ENCODE measurements at places on chromosomes 7 and 10.

DNA sequence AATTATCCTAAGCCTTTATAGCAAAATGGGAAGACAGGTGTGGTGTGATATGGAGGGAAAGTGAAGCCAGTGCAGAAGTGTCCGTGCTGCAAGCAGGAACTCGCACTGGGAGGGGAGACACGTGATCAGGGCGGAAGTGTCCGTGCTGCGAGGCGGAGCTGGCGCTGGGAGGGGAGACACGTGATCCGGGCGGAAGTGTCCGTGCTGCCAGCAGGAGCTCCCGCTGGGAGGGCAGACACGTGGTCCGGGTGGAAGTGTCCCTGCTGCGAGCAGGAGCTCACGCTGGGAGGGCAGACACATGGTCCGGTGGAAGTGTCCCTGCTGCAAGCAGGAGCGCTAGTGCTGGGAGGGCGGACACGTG is 40.5 kb upstream of the PRKAR1B start:
- peak; percentile 73 for DNase-seq

DNA sequence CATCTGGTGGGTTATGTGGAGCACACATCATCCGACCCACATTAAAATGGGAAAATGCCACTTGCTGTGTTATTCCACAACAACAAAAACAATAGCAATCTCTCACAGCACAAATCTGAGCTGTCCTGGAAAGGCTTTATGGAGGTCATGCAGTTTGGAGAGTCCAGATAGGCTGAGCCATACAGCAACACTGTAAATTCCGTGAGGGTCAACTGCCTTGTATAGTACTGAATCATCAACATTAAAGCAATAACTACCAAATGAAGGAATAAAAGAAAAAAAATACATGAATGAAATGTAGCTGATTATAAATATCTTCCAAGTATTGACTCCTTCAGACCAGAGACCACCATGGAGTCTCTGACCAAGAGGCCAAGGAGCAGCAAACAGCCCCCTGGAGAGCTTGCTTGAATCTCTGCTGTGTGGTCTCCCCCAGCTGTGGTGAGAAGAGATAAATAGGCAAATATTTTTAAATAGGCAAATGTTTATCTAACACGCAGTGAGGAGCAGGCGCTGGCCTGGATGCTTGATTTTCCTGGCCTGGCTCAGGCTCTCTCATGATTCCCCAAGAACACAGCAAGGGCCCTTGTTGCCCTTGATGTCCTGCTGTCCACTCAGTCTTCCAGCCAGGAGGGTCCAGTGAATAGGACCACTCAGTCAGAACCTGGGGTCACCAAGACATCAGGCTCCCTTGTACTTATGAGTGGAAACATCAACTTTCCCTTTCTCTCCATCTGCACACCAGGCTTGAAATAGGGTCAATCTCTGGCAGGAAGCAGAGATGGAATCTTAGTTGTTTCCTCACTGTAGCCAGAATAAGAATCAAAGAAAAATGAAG is 1021.3 kb downstream of the XPNPEP1 start:
- peak; percentile 50 for DNase-seq

GRCh38 chr7:152120776-152121175 is 95.3 kb downstream of the GALNT11 start:
- DNase-seq, result no peak

DNA sequence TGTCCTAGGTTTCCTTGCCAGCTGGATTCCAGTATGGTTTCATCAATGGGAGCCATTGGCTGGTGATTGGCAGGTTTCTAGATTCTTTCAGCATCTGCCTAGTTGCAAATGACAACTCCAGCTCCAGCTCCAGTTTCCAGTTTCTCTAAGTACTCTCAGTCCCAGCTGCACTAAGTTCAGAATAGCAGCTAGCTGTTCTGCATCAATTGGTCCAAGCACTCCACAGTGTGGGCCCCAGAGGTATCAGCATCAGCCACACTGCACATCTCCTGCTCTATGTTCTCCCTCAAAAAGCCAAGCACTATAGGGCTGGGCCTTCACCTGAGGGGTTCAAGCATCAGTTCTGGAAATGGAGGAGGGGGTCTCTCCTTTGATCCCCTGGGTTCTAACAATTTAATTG is 143.4 kb downstream of the VPS50 start:
- no peak for DNase-seq

DNA sequence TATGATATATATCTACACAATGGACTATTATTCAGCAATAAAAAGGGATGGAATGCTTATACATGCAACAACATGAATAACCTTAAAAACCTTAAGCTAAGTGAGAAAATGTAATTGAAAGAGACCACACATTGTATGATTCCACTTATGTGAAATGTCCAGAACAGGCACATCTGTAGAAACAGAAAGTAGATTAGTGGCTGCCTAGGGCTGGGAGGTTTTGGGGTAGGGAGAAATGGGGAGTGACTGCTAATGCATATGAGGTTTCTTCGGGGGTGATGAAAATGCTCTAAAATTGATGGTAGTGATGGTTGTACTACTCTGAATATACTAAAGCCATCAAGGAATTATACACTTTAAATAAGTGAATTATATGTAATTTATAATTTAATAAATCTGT is 14.7 kb downstream of the SLC16A9 start:
- DNase-seq, result no peak

DNA sequence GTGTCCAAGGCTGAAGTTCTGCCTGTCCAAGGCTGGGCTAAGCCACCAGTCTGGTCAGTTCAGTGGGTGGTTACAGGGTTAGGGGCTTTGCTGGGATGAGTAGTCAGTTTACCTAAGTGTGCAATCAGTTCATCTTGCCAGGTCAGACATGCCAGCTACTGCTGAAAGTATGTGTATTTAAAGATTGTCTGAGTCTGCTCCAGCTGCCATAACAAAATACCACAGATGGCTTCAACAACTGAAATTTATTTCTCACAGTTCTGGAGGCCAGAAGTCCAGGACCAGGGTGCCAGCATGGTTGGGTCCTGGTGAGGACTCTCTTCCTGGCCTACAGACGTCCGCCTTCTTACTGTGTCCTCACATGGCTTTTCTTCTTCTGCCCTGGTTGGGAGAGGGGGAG is 52.4 kb upstream of the TNS3 start:
- DNase-seq, result no peak

DNA sequence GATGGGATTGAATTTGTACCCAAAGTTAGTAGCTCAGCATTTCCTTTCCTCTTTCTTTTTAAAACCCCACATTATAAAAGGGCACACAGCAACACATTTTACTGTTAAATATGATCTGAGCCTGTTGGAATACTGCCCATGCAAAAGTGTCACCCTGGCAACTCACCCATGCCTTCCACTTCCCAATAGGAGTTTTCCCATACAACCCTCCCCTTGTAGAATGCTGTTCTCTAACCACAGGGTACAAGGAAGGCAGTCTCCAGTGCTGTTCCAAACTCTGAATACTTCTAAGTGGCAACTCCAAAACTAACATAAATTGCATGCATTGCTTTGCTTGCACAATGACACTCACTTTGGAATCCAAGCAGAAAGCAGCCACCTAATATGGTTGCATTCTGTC is 60.8 kb downstream of the NRCAM start:
- no peak for DNase-seq

DNA sequence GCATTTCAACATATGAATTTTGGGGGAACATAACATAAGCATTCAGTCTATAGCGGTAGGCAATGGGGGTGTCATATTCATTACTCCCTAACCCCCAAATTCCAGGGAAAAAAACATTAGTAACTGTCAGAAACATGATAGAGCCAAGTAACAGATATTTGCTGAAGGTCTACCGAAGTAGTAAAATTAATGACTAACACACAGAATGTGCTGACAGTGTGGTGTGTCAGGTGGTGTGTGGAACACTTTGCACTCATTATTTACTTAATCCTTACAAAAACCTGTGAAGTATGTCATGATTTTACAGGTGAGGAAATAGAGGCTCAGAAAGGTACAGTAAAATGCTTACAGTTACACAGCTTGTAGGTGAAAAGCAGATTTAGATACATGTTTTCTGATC is 85.4 kb upstream of the RHOBTB1 start:
- DNase-seq, result no peak

GRCh38 chr7:158384746-158385145 is 202.9 kb downstream of the PTPRN2 start:
- no peak for DNase-seq

DNA sequence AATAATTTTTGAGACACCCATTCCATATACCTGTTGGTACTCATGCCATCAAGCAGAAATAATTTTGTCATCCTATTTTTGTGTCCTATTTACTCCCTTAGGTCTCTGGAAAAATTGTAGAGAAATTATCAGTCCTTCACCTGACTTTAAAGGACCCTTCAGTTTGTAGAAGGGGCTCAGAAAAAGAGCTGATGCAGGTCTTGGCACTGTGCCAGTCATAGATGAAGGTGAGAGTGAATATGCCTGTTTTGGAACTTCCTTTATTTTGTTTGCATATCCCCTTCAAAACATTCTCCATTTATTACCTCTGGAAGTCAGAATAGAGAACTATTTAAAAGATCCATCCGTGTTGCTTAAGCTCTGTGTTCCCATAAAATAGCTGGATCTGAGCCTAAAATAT is 321.0 kb upstream of the TPK1 start:
- no peak for DNase-seq

DNA sequence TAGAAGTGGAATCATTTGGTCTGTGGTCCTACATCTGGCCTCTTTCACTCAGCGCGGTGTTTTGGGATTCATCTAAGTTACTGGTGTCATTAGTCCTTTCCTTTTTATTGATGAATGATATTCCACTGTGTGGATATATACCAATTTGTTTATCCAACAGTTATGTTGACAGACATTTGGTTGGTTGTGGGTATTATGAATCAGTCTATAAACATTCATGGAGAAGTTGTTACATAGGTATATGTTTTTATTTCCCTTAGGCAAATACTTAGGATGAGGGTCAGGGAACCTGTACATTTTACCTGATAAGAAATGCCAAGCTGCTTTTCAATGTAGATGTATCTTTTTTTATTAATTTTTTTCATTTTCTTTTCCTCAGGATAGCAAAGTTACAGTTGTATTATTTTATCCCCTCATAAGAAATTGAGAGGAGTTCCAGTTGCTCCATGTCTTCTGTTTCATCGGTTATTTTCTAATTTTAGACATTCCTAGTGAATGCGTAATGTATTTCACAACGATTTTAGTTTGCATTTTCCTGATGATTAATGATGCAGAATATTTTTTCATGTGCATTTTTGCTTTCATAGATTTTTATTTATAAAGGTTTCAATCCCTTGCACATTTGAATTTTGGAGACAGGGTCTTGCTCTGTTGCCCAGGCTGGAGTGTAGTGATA is 203.8 kb upstream of the SH2B2 start:
- DNase-seq, result no peak

DNA sequence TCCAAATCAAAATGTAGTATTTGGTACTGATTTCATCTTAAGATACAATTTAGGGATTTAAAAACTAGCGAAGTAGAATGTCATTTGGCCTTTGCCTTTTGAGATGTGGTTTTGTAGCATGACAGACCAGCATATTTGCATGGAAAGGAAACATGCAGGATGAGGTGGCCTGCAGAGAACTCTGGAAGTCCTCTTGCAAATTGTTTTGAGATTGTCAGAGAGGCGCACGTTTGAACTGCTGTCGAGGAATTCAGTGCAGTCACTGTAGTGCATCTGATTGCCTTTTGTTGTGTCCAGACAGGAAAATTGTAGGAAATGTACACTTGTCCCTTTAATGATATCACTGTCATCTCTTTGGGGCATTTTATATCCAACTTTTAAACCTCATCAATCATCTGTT is 136.7 kb downstream of the CELF2 start:
- no peak for DNase-seq

DNA sequence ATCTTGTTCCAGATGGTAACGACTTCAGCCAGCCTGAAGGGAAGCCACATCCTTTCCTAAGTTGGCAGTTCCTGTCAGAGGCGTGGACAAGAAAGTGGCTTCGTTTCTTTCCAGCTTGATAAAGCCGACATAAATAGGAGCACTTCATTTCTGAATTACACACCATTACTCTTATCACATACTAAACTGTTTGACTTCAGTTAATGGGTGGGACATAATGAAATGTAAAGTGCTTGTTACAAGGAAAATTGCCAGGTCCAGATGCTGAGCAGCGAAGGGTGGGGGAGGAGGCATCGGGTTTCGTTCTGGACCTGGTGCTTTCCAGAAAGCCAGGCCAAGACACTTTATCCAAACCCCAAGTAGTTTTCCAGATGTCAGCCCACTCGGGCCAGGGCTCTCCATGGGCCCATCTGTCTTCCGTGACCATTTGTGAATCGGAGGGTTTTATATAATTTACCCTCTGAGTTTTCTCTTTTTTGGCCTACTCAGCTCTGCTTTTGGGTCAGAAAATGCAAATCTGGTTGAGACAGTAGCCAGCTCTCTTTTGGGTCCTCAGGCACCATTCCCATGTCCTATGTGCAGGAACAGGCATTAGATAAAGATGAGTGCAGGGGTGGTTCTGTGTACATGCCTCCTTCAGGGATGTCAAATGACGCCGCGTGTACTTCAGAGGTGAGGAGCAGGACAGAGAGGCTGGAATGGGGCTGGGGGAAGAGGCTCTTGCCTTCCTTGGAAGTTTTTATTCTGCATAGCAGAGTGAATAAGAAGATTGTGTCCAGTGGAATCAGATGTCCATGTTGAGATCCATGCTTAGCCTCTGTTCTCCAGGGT is 90.2 kb downstream of the TACC2 start:
- no peak for DNase-seq

GRCh38 chr10:65213170-65213569 is 1692.0 kb downstream of the REEP3 start:
- DNase-seq, result no peak

GRCh38 chr7:149760538-149760937 is 12.8 kb downstream of the ZNF467 start:
- no peak for DNase-seq

- no peak for DNase-seq
Measured at GRCh38 chr10:12269056-12269455, 73.1 kb downstream of the CDC123 start.

DNA sequence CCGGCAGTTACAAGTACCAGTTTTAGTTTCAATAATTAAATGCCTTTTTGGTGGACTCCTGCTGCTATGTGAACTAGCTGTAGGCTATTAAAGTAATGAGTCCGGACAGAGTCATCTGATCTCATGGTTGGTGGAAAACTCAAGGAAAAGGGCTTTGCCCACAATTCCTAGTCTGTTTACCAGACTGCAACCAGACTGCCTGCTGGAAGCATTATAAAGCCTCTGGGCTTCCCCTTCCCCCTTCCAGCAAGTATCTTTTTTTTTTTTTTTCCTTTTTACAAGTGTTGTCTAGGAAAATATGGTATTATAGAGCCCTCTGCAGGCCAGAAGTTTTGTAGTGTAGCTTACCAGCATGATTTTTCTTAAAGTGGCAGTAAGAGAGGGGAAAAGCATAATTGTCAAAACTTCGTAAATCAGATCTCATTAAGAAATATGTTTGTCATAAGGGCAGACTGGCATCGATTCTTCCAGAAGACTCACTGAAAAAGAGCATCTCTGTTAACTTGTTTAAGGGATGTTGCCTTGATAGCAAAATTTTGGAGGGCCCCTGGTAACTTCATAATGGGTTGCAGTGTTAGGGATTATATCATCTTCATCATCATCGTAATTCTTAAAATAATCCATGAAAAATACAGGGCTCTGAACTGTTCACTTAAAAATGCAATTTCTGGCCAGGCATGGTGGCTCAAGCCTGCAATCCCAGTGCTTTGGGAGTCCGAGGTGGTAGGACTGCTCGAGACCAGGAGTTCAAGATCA is 181.3 kb downstream of the TAX1BP1 start:
- peak; percentile 43 for DNase-seq

GRCh38 chr7:42292991-42293521 is 56.0 kb upstream of the GLI3 start:
- DNase-seq, result no peak

Data from testis (tissue), 5 donors.